Stimulated activated CD4-positive, alpha-beta T cell treated with anti-CD3 and anti-CD28 coated beads, TNF-alpha, amount 100 ng/mL, for 4 hours (primary cell): ENCODE measurements at places on chromosomes 12 and 14.
A peak's percentile ranks its signal among the peaks of the same experiment; 100 is the strongest.

DNA sequence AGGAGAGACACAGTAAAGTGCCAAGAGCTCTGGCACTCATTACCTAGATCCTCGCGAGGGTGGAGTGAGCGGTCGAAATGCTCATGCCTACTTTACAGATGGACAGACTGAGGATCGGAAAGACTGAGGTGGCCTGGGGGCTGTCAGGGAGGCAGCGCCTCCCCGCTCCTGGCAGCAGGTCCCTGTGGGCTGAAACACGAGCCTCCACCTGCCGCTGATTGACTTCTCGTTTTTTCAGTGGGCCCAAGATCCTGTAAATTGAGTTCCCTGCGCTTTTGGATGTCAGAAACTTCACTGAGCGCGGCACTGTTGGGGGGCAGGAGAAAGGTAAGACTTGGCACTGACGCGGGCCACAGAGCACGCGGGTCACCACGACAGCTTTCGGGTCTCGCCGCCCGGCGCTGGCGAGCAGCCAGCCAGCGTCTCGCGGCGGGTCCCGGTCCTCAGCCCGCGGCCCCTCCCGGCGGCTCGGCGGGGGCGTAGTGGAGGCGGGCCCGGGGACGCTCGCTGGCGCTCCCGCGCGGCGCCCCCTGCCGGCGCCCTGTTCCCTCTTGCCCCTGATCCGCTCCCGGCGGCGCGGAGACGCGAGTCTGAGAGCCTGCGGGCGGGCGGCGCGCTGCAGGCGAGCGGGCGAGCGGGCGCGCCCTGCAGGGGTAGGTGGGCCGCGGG is 552 bp upstream of the SCN8A start:
- peak; percentile 50 for DNase-seq

GRCh38 chr12:102659200-102659911 is 179.0 kb upstream of the IGF1 start:
- no peak for DNase-seq

GRCh38 chr12:112018571-112019237 is 5.5 kb downstream of the ERP29 start:
- no peak for DNase-seq

DNA sequence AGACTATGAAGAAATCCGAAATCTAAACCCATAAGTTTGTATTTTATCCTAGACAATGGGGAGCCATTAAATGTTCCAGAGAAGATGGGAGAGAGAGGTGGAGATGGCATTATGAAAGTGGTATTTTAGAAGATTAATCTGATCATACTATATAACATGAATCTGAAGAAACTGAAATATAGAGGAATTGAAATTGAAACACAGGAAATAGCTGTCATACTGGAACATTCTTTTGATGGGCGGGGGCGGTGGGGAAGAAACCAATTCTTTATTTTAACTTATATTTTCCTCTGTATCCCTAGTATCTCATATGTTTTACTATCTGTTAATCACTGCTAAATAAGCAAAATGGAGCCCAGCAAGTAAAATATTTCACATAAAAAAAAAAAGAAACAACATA is 27.0 kb upstream of the FOXN3 start:
- peak; percentile 27 for DNase-seq

GRCh38 chr14:100190126-100190525 is 30.7 kb upstream of the DEGS2 start:
- DNase-seq, result no peak
